ENCODE measurements at places on chromosomes 12 and 14.

DNA sequence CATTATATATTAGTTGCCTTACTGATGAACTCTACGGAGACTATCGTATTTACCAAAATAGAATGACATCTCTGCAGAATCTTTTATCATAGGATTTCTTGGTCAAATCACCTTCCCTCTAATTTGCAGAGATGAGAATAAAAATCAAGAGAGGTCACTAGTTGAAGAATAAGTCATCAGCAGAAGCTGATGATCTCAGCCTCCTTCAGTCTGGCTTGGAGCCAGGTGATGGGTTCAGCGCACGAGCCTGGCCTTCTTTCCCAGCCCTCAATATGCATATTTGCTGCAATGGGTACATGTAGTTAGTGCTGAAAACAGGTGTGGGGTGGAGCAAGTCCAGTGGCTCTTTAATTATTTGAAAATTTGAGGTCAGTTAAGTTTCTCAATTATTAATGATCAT lies 19.2 kb upstream of the EMP1 start:
- DNase-seq, result no peak

DNA sequence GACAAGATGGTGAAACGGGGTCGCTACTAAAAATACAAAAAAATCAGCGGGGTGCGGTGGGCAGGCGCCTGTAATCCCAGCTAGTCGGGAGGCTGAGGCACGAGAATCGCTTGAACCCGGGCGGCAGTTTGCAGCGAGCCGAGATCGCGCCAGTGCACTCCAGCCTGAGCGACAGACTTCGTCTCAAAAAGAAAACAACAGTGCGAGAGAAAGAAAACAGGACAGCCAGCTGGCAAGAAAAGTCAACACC lies 633 bp upstream of the RNU4-2 start:
- DNase-seq, result peak; percentile 40

DNA sequence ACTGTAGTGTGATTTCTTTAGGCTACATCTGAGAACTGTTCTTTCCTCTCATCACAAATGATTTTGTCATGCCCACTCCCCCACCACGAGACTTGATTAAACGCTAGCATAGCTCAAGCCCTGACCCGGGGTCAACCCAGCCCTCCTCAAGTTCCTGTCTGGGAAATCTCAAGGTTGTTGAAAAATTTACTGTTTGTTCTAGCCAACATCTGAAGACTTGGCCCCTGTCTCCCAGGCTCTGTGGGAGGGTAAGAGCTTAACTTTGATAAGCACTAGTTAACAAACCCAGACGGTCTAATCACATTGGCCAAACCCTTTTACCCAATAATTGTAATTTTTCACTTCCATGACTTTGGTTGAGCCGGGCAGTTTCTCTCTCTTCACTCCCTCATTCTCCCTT lies 86.2 kb upstream of the AMIGO2 start:
- DNase-seq, result no peak

DNA sequence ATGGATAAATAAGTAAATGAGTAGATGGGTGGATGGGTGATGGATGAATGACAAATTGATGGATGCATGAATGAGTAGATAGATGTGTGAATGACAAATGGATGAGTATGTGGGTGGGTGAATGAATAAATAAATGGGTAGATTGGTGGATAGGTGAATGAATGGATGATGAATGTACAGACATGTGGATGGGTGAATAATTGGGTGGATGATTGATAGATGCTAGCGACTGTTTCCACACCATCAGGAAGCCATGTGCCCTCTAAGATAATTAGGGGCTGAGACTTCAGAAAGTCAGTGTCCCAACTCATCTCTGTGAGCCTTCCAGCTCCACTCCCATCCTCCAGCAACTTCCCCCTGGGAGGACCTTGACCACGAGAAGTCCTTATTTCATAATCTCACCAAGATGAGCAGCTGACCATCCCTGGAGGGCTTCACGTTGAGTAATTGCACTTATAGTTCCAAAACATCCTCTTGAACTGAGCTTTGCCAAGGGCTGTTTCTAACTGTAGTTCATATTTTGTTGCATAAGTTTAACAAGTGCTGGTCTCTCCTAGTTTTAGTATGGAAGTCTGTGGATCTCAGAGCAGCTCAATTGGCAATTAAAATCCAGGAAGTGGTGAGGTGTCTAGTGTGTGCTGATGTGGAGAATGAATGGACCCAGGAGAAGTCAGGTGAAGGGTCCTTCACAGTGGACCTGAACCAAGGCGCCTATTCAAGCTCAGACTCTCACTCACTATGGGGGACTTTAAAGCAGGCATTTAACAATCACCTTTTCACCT lies 295.7 kb downstream of the ADGRD1 start:
- no peak for DNase-seq

DNA sequence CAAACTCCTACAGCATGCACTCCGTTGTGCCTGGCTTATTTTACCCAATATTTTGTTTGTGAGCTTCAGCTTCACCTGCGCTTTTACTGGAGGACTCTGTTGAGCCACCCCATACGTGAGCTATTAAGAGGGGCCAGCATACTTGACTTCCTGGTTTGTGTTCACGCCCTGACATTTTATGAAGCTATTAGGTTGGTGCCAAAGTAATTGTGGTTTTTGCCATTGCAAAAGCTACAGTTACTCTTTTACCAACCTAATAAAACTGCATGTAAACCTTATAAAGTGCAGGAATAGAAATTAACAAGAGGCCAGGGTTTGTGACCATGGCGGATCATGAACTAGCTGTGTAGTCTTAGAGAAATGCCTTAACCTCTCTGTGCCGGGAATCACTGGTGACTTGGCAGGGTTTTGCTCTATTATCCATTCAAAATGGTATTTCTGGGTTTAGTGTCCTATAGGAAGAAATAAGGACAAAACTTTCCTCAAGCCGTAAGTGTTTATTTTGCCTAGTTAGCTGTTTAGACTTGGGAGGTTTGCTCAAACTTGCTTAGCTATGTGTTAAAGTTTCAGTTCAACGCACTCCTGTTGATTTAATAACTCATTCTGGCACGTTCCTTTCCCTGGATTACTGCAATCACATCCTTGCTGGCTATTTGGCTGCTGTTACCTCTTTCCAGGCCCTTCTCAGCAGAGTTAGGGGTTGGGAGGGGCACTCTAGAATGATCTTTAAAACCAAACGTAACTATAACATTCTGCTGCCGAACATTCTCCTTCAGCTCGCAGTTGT lies 1027.6 kb downstream of the BCL11B start:
- no peak for DNase-seq

GRCh38 chr14:69873877-69874780 lies 5.1 kb upstream of the SMOC1 start:
- DNase-seq, result no peak

- DNase-seq, result no peak
These were observed 640 bp downstream of the ARMH4 start for GRCh38 chr14:58151133-58152013.

DNA sequence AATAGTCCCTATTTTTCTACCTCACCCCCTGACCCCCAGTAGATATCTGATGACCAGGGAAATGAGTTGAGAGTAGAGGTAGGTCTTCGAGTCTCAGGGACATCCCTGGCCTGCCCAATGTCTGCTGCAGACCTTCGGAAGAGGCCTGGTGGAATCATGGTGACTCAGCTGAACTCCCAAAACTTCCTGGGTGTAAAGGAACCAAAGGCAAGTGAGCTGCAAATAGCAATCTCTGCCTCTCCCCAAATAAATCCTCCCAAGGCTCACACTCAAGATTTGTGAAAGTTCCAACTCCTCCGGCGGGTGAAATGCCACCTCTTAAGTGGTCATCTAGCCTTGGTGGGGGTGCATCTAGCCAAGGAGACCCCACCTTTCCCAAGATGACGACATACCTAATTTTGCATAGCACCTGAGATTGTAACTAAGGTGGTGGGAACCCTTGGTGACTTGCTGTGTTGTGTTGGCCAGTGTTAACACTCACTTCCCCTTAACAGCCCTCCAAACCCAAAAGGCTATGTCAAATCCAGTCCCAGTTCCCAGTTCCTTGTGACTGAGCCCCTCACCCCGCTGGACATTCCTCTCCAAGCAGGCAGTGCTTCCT lies 6.3 kb downstream of the ZFP36L1 start:
- DNase-seq, result no peak

- DNase-seq, result no peak
These were observed 213.7 kb upstream of the DCN start for GRCh38 chr12:91396293-91396692.

GRCh38 chr12:100273782-100274181 lies 6.8 kb downstream of the SCYL2 start:
- DNase-seq, result no peak

DNA sequence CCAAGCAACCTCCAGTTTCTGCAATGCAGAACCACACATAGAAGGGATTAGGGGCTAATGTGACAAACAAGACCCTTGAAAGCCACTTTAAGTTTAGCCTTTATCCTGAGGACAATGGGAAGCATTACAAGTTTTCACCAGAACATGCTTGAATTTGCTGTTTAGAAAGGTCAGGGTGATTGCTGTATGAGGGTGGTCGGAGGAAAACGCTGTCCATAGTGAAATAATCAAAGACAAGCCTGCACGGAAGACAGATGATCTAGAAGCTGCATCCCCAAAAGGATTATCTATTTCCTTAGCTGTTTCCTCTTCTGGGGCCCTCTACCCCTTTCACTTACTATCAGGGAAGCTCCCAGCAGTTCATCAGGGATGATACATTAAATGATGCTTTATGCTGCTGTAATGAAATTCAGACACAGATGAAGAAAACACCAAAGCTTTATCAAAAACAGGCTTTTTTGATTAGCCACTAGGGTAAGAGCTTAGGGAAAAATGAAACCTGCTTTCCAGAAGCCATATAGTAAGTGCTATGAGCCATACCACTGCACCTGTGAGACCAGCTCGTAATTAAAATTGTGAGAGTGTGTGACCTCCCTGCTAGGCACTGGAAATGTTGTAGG lies 6.5 kb downstream of the HAL start:
- no peak for DNase-seq

DNA sequence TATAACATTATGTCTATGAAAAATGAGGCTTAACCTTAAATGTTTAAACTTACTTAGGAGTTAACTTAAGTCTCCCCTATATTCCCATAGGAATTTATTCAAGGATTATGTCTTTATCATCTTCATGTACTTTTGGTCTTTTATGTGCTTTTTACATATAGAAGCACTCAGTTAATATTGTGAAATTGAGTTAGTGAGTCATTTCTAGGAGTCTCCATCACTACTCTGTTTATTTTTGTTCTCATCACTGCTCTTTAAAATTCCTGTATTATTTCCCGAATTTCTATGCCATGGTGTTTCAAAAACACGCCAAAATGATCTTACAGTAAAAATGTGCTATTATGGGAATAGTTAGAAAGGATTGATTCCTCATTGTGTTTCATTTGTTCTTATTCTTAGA lies 31.6 kb downstream of the TBC1D15 start:
- no peak for DNase-seq

DNA sequence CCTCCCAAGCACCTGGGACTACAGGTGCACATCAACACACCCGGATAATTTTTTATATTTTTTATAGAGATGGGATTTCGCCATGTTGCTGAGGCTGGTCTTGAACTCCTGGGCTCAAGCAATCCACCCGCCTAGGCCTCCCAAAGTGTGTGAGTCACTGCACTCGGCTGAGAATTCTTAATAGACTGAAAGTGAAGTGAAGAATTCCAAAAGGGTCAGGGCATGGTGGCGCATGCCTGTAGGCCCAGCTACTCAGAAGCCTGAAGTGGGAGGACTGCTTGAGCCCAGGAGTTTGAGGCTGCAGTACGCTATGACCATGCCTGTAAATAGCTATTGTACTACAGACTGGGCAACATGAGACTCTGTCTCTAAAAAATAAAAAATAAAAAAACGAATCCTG lies 43.7 kb downstream of the TCHP start:
- DNase-seq, result no peak

- no peak for DNase-seq
These were observed 63.4 kb downstream of the ESRRB start for GRCh38 chr14:76439237-76439775.

GRCh38 chr14:106586098-106586704 lies 1059.8 kb downstream of the TMEM121 start:
- peak; percentile 73 for DNase-seq

DNA sequence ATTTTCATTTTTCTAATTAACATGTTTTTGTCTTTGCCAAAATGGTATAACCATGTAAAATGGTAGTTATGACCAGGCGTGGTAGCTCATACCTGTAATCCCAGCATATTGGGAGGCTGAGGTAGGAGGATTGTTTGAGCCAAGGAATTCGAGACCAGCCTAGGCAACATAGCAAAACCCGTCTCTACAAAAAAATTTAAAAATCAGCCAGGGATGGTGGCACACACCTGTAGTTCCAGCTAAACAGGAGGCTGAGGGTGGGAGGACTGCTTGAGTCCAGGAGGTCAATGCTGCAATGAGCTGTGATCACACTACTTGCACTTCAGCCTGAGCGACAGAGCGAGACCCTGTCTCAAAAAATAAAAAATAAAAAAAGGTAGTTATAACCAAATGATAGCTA lies 23.1 kb downstream of the PPTC7 start:
- no peak for DNase-seq

DNA sequence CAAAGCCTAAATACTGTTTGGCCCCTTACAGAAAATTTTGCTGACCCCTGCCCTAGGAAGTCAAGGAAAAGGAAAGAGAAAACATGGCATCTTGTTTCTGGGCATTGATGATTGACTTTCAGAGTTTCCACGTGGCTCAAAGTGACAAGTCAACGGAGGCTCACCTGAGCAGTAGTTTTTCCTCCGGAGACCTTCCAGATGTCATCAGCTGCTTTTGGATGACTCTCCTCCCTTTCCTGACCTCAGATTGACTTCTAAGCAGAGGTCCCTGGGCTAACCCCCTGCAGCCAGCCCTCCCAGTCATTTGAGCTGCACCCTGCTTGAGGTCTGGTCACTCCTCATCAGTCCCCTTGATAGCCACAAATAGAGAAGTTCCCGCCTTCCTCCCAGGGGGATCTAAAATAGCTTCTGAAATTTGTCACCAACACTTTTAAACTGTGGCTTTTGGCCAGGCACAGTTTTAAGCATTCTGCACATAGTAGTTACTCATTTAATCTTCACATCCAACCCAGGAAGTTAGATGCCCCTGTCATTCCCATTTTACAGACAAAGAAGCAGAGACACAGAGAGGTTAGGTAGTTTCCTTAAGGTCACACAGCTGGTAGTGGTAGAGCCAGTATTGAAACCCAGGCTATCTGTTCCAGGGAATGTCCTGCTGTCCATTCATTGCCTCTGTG lies 143.4 kb downstream of the CHST11 start:
- DNase-seq, result no peak

DNA sequence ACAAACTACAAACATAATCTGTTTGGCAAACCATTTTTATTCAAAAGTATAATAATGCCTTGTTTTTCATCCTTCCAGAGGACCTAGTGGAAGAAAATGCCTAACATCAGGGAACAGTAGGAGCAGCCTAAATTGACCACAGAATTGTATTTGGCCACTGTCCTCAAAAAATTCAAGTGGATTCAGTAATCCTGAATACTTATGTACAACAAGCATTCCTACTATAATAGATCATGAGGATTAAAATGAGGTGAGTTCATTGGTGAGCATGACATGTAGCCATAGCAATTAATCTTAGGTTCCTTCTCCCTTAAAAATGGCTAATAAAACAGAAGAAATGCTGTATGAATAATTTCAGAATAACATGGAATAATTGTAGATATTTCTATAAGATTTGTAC lies 209.3 kb downstream of the DAD1 start:
- DNase-seq, result no peak
